CD4-positive, CD25-positive, alpha-beta regulatory T cell (primary cell): ENCODE measurements at places on chromosomes 7 and 10.

DNA sequence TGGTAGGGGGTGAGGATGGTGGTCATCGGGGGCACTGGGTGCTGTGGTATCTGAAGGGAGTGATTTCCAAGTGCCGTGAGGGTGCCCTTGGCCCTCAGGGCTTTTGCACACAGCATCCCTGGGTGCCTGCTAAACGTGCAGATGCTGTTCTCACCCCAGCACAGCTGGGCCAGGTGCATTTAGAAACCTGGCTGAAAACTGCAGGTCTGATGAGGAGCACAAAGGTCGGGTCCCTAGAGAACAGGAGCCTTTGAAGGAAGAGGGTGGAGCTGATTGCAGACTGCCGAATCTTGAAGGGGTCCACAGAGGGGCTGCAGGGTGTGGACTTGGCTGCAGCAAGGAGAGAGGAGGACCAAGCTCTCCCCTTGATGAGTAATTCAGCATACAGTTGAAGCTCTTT is 32.0 kb downstream of the ZMIZ1 start:
- no peak for DNase-seq

- no peak for DNase-seq
Measured at GRCh38 chr7:115211171-115211570, 289.3 kb downstream of the MDFIC start.

DNA sequence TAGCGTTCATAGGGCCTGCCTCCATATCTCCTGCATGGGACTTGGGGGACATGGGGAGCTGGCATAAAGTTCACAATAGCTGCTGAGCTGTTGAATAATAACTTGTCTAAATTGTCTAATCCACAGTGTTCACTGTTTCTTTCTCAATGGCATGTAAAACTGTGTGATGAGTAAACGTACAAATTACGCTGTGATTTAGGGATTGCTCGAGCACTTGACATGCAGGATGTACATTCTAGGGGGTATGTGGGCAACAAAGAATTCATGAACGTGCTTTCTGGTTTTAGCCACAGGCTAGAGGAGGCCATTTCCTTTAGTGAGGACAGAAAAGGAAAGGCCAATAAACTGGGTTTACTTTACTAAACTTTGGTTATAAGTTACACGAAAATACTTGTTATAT is 534.2 kb upstream of the ZWINT start:
- DNase-seq, result no peak

DNA sequence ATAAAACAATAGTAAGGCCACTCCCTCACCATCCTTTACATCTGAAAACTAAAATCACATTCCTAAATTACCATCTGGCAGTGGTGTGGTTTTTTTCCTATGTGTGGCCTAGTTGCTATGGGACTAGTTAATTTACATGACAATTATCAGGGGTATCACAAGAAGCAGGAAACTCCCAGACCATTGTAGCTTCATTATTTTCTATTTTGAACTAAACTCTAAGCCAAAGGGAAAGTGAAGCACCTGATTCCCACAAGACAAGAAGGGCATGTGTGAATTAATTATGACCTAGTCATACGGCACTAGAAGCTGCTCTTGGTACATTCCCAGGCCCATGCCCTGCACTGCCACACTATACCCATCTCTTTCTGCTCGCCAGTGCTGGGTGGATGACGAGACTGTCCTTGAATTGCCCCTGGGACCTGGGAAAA is 103.4 kb downstream of the ATXN7L1 start:
- DNase-seq, result no peak

DNA sequence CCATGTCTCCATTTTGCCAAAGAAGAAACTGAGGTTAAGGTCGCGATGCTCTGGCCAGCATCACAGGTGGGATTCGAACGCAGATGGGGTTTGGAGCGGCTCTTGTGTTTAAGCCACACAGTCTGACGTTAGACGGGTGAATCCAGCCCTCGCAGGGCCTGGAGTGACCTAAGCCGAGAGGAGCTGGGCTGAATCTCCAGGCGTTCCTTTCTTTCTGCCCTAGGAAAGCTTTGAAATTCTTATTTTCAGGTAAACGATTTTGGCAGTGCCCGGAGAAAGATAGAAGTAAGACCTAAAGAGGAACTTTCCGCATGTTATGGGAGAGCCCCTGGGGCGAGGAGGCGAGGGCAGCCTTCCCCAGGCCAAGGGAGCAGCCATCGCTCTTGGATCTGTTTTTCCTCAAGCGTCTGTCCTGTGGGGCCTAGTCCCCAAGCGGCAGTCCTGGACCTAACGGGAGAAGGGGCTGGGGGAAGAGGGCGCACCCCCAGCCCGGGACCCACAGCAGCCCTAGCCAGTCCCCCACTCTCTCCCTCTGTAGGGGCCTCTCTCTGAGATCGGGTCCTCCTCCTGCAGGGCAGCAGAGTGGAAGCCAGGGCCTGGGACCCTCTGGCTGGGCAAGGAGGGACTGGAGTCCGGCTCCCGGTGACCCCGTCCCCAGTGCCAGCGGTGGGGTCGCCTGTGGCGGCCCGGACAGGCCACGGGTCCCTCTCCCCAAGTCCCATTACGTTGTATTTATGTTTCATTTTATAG is 8.9 kb upstream of the LBX1 start:
- DNase-seq, result no peak

DNA sequence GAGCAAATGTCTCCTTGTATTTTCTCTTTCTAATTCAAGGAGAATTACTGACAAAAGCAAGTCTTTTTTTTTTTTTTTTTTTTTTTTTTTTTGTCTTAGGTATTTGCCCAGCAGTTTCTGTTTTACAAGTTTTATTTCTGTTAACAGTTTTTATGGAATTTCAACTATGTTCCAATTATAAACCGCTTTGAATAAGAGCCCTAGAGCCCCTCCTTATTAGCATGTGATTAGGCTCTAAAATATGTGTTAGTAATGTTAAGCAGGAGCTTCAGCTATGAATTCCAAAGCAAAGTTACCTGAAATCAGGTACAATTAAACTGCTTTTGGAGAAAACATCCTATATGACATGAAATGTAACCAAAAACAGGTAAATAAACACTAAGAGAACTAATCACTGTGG is 997.0 kb upstream of the POT1 start:
- no peak for DNase-seq

DNA sequence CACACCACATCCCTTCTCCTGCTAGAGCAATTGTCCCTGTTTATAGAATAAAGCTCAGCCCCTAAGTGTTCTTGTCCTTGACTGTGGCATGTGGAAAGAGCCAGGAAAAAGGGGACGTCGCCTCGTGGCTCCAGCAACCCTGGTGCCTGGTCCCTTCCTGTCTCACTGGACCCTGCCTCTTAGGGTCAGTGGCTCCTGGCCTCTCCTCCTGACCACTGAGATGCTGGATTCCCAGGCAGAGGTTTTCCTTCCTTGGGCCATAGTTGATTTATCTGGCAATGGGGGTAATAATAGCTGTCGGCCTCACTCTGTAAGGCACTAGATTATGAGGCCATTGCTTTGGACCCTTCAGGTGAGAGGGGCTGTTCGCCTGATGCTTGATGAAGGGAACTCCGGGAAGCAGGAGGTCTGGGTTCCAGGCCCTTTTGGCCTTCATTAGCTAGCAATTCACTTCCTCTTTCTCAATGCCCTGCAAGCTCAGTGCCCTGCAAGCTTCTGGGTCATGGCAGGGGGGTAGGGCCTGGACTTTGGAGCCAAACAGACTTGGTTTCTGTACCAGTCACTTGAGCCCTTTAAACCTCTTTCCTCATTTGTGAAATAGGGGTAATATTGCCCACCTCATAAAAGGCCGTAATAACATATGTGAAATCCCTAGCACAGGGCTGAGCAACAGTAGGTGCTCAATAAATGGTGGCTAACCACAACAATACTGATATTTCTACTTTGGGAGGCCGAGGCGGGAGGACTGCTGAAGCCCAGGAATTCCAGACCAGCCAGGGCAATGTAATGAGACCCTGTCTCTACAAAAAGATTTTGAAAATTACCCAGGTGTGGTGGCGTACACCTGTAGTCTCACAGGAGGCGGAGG is 1.1 kb downstream of the ASL start:
- no peak for DNase-seq

DNA sequence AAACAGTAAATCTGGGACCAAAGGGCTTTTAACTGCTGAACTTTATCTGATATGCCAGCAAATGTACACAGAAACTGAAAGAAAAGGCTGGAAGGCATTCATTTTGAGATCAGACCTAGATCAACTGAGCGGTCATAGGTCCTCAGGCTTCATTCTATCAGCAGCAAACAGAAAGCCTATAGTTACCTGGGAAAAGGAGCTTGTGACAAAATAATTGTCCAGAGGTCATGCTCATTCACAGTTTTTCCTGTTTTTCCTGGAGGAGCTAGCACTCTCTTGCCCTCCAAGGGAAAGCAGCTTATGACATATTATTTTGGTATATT is 320.2 kb downstream of the AHR start:
- DNase-seq, result no peak

- no peak for DNase-seq
Measured at GRCh38 chr10:100043796-100044195, 34.0 kb upstream of the DNMBP start.
